ENCODE measurements at places on chromosomes 11 and 22. TPM values are rescaled to one million over a fixed set of nuclear protein-coding genes. Genes with fewer than 3 reads are reported as not detected.

Gene LRRN4CL
- 0.45 TPM for total RNA-seq

Gene TCF20
- total RNA-seq = 15.6 TPM

Gene OR5B21
- not detected for total RNA-seq

Gene CLCF1
- 3.9 TPM for total RNA-seq

Gene RASSF10
- total RNA-seq = not detected

Gene DGCR2
- 81.6 TPM for total RNA-seq

Gene TTC28
- 11.5 TPM for total RNA-seq

Gene CCDC88B
- total RNA-seq = 3.2 TPM

Gene APOL5
- total RNA-seq = not detected

Gene GRM5
- total RNA-seq = under 0.01 TPM

Gene OR8D4
- not detected for total RNA-seq

Gene HDHD5
- total RNA-seq = 39.7 TPM

Gene EHBP1L1
- 46.1 TPM for total RNA-seq

Gene KDM4E
- total RNA-seq = not detected

Gene MS4A6E
- total RNA-seq = not detected

Gene ASCL2
- total RNA-seq = not detected

Gene SPON1
- 26.8 TPM for total RNA-seq

Gene PICALM
- 278 TPM for total RNA-seq

Gene RAPSN
- total RNA-seq = 0.12 TPM

Gene LUZP2
- total RNA-seq = 0.08 TPM

Gene TSGA10IP
- not detected for total RNA-seq

Gene PNPLA5
- total RNA-seq = not detected

Gene TMPRSS5
- total RNA-seq = not detected

Gene OAF
- total RNA-seq = 9.7 TPM

Gene BTG4
- total RNA-seq = not detected
